ENCODE measurements at places on chromosomes 16 and 17.

DNA sequence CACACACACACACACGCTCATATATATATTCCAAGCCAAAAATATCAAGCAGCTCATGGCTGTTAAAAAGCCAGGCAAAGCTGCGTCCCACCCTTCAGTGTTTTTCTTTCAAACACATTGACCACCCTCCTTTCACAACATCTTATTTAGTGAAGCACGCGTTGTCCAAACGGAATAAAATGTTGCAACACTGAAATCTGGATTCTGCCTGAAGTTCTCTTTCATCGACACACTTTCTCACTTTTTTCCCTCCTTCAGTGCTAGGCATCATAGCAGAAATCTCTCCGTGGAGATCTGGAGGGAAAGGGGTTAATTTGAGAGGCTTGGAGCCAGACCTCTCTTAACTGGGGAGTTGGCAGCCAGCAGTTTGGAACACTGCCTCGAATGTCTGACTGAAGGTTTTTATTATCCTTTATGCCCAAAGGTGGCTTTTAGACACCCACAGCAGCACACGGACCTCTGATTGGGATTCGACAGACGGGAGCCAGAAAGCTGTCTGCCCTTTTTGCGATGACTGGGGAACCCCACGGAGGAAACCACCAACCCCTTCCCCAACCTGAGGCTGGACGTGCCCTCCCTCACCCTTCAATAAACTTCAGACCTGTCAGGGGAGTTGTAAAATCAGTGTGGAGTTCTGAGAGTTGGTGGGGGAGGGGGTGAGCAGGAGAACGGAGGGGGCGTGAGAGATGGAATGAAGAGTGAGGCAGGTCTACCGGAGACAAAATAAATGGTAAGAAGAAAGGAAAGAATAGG lies 833.6 kb upstream of the SOX9 start:
- no peak for DNase-seq

DNA sequence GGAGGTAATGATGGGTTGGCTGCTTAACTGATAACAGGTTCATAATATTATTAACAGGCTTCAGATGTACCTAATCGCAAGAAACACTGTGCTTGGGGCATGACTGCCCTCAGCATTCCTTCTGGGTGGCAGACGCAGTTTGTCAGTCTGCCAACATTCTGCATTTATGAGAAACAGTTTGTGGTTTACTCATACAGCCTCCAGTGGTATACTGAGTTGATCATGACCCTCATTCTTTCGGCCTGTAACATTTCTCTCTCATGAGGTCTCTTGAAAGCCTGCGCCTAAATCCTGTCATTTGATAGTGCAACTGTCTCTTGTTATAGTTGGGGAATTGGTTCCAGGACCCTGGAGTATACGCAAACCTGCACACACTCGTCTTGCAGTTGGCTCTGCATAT lies 4.9 kb upstream of the RUSF1 start:
- no peak for DNase-seq

- no peak for DNase-seq
Measured at GRCh38 chr16:14369734-14370598, 260.1 kb downstream of the PARN start.

GRCh38 chr16:81700071-81700779 lies 78.9 kb upstream of the PLCG2 start:
- no peak for DNase-seq

DNA sequence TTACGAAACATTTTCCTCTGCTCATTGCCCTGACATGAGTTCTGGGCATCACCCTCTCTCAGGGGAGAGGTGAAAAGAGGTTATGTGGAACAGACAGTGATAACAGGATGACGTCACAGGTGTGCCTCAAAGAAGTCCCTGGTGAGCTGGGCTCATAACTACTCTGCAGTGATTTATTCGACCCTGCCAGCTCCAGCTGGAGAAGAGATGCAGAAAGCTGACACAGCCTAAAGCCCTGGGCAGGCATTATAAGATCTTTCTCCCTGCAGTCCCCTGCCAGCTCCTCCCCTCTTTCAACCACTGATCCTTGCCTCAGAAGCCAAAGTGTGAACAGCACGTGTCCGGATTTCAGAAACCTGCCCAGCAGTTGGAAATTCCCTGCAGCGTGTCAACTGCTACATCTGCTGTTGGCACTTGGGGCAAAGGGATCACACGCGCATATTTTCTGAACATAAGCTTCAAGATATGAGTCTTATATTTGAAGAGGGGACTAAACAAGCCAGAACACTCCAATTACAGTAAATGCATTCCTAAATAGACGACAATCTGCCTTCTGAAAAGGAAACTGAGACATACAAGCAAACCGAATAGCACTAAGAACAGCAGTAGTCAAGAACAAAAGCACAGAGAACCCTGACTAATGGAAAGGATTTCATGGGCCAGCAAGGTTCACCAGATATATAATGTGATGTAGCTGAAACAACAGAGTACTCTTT lies 80.5 kb downstream of the SMG6 start:
- DNase-seq, result no peak

GRCh38 chr17:18332909-18333489 lies 17.9 kb downstream of the SMCR8 start:
- DNase-seq, result no peak

DNA sequence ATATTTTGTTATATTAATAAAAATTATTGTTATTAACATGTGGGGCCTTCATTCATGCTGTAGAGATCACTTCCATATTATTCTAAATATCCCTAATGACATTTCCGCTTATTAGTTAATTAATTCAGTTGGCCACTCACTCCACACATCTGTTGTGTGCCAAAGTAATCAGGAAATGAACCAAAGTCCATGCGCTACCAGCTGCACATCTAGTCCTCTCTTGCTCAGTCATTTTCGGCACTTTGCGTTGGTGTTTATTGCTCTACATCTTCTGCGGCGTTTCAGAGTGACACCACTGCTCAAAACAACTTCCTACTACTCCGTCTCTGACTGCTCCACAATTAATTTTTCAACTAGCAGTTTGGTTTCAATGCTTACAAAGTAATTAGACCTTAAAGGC lies 101.4 kb upstream of the ZFHX3 start:
- DNase-seq, result peak; percentile 35

DNA sequence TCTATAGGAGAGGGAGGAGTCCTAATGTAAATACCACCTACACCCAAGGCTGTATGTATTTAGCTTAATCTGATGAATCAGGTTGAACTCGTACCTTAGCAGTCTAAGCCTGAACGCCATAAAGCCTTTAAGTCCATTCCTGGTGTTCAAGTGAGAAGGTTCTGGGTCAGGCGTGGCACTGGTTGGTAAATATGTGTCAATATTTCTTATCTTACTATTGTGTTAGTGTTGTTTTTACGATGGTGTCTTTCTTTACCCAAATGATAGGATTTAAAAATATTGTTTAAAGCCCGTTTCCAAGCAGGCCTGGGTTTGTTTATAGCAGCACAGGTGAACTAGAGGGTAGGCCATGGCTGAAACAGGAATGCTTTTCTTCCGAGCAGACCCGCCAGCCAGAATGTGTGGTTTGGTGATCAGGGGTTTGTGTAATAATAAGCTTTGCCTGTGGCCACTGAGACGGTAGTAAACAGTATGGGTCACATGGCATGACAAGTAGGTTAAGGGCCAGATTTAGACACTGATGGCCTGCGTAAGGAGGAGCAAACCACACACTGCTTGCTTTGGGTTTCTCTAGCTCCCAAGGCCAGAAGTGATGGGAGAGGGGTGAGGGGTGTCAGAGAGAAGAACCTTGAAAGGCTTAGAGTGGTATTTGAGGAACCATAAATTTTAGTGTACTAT lies 3.3 kb downstream of the TMEM94 start:
- DNase-seq, result no peak

GRCh38 chr16:71480956-71481355 lies 8.2 kb downstream of the ZNF19 start:
- DNase-seq, result no peak

- DNase-seq, result no peak
Measured at GRCh38 chr17:41683441-41684007, 5.2 kb upstream of the EIF1 start.

GRCh38 chr17:83186226-83186625 lies 106.8 kb downstream of the METRNL start:
- DNase-seq, result no peak

- DNase-seq, result no peak
Measured at GRCh38 chr16:81630635-81631031, 148.5 kb upstream of the PLCG2 start.

- no peak for DNase-seq
Measured at GRCh38 chr17:76901542-76902197, 33.5 kb downstream of the MGAT5B start.

DNA sequence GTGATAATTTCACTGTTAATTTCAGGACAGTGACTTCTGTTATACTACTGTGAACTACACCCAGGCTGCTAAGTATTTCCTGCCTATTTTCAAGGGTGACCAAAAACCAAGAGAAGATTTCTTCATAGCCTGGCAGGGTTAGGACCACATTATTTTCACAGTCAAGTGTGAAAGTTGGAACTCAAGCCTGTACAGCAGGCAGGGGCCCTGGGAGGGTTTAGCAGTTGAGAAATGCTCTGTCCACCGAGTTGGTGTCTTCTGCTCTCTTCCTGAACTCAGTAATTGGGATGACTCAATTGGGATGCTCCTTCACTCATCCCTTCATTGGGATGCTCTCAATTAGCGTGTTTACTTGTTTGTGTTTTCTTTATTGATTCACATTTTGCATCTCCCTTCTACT lies 347.3 kb upstream of the CDH11 start:
- no peak for DNase-seq

DNA sequence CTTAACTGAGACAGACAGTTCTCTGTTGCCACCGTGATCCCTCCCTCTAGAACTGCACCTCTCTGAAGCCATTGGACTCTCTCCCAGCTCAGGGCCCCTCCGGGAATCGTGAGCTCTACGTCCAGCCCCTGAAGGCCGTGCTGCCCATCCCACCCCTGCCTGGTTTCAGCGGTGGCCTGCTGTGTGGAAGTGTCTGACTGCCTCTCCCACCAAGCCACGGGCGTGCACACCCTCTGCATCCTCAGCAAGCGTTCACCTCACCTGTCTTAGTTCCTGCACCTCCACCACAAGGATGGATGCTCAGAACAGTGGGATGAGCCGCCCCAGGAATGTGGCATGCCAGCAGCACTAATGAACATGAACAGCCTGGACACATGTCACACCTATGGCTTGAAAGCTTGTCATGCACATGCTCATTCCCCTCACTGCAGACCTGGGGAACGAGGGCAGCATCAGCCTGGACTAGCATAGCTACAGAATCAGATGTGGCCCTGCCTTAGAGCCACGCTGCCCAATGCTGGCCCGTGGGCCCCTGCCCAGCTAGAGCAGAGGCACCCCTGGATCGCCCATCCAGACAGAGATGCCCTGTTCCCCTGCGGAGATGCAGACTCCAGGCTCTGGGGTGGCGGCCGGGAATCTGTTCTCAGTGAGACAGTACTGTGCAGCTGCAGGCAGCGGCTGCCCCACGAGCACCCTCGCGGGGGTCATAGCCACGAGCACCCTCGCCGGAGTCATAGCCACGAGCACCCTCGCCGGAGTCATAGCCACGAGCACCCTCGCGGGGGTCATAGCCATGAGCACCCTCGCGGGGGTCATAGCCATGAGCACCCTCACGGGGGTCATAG lies 73.7 kb upstream of the CHMP6 start:
- no peak for DNase-seq

GRCh38 chr16:58198022-58198683 lies at the start of gene CSNK2A2:
TSS of gene CSNK2A2 (minus strand) at chr16:58198106. CDS start at chr16:58197736, 370 bp downstream.
- peak; percentile 59 for DNase-seq

- no peak for DNase-seq
Measured at GRCh38 chr16:23724096-23724784, 11.2 kb upstream of the ERN2 start.

DNA sequence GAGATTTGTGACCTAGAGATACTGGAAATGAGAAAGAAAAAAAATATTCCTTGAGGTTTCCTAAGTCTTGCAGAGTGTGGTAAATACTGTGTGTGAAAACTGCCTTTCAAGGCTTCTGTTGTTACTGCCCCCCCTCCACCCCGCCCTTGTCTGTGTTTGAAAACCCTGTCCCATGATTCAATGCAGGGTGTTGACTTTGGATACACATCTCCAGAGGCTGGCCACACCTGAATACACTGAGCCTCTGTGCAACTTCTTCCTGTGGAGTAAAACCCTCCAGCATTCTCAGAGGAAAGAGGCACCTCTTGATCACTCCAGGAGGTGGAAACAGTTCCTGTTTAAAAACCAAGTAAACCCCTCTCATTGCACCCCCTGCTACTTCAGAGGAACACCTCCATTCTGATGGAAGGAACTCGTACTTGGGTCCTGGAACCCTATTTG lies 123.0 kb upstream of the CACNG5 start:
- DNase-seq, result peak; percentile 79

- no peak for DNase-seq
Measured at GRCh38 chr17:78966123-78966813, 13.5 kb downstream of the LGALS3BP start.

DNA sequence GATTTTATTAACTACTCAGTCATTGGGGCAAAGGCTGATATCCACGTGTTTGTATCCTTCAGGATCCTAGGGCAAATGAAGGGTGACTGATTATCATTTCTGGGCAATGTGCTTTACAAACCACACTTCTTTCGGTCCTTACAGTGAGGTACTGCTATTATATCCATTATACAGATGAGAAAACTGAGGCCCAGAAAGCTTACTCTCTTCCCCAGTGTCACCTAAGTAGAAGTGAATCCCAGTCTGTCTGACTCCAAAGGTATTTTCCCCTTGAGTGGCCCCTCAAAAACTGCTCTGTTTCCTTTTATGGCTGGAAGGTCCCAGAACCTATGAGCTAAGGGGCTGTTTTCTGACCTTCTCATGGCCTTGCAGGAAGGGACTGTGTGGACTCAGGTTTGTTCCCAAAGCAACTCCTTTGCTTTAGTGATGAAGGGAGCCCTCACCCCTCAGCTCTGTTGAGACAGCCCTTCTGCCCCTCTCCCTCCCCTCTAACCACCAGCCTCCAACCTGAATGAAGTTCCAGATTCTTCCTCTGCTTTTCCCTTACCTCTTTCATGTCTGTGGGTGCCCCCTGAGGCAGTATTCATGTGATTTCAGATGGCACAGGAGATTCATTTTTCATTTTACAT lies 27.4 kb upstream of the ADGRG1 start:
- no peak for DNase-seq

DNA sequence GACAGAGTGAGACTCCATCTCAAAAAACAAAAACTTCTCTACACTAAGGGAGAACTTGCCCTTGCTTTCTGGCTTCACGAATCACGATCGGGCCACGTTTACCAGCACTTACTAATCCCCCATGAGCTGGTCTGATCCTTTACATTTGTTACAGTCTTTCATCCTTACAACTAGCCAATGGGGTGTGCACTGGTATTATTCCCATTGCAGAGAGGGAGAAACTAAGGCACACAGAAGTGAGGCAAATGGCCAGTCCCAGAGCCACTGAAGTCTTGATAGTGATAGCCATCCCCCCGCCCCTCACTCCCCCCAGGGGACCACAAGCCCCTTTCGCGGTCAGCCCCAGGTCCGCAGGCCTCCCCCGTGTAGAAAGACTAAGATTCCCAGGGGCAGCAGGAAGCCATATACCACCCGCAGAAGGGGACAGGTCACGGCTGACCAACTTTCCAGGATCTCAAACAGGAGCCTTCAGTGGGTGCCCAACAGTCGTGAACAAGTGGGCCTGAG lies 868 bp downstream of the NATD1 start:
- no peak for DNase-seq

DNA sequence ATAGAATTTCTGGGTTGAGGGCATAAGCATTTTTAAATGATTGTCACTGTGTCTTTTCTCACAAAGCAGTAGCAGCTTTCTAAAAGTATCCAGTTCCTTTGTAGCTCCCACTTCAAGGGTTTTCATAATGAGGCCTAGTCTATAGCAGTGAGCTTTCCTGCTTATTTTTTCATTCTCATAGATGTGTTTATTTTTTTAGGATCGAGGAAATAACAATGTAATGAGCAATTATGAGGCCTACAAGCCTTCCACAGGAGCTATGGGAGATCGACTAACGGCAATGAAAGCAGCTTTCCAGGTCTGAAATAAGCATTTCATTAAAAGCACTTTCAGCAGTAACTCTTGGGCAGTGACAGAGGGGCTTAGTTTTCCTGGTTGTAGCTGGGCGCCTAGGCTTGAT lies 10.6 kb upstream of the PSMC5 start:
- no peak for DNase-seq
